ENCODE measurements at places on chromosomes 12 and 14. TPM values are rescaled to one million over a fixed set of nuclear protein-coding genes. Genes with fewer than 3 reads are reported as not detected.

DNA sequence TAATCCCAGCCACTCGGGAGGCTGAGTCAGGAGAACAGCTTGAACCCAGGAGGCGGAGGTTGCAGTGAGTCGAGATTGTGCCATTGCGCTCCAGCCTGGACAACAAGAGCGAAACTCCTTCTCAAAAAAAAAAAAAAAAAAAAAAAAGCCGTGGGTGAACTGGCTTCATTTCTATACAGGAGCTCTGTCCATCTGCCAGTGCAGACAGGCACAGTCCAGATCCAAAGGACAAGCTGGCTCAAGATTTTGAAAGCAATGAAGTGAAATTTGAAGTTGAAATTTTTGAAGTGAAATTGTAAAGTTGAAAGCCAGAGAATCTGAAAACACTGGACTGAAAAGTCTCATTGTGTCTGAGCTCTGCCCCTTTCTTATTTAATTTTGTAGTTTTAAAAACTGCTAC is 134.7 kb downstream of the CALM1 start:
- DNase-seq: no peak

DNA sequence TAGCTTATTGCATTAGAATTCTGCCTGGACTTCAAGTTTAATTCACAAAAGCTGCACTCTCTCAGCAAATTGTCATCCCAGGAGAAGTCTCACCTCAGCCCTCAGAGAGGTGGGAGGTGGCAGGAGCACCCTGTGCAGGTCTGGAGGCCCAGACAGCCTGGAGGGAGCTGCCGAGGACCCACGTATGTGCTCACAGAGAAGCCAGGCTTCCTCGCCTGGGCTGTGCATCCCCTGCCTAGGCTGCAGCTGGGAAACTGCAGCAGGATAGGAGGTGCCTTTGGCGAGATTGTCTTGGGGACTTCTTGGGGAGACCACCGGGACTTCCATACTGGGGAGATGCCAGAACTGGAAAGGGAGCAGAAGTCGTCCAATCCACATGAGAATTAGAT is 8.8 kb downstream of the CPNE6 start:
- DNase-seq: no peak

GRCh38 chr14:102050625-102051024 is 36.2 kb downstream of the HSP90AA1 start:
- DNase-seq: peak; percentile 65

- DNase-seq: no peak
Observed at GRCh38 chr12:120984351-120984898, 6.1 kb downstream of the HNF1A start.

- DNase-seq: no peak
Observed at GRCh38 chr12:118345355-118345754, 27.4 kb downstream of the TAOK3 start.

DNA sequence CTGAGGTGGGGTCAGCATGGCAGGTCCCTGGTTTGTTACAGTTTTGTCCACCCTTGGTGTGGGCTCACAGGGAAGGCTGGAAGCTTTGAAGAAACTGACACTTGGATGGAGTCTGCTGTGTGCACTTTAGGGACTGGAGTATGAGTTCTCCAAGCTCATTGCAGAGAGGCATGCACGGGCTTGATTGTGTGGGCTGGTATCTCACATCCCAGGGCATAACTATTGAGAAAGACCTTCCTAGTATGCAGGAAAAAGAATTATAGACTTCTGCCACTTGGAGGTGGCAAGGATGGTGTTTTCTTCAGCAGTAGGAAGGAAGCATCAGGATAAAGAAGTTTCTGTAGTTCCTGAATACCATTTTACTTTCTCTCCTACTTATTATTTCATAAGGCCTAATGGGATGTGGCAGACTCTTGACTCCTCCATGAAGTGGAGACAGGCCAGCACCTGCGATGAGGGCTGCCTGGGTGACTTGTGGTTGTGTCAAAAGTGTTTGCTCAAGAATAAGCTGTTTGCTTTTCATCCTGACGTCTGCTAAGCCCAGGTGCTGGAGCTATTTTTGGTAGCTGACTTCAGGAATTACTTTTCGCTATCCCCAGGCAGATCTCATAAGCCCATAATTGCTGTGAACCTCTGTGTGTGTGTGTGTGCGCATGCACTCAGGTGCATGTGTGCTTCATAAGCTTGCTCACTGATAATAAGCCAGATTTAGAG is 125.8 kb downstream of the KTN1 start:
- DNase-seq: no peak

DNA sequence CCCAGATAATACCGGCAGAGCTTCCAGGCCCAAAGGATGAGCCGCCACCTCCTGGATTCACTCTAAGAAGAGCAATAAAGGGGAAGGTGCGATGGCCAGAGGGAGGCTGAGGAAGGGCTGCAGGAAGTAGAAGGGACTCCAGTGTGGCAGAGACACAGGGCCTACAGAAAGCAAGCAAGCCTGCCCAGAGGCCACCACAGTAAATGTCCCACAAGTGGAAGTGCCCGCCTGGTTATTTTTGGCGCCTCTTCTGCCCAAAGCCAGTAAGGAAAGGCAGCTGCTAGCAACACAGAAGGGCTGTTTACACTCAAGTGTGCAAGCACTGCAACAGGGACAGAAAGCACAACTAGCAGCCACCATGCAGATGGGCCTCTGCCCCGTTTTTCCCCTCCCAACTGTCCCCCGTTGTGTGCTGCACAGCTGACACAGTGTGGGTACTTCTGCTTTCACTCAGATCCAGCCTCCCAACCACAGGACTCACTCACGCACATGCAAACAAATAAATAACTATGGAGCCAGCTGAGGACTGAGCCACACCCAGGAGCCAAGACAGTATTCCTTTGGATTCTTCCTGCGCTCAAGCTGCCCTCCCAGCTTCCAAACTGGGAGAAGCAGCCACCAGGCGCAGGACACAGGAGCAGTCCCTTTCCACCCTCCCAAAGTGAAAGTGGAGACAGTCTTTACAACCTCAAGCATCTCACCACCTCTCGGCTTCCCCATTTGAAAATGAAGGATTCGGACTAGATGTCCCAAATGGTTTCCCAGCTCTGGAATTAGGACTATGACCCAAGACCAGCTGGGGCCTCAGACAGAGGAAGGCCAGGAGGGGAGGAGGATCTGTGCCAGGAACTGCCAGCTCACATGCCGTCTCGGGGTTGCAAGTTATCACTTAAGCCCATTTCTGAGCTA is 40.0 kb upstream of the PNMA1 start:
- peak; percentile 81 for DNase-seq

- no peak for DNase-seq
Observed at GRCh38 chr14:34211732-34212131, 250.3 kb downstream of the SPTSSA start.

KCNC2 gene
- 0.43 TPM for total RNA-seq

KCNMB4 gene
- 4.2 TPM for total RNA-seq

IQSEC3 gene
- under 0.01 TPM for total RNA-seq

TAS2R42 gene
- not detected for total RNA-seq
